Left kidney (tissue), 8 donors: ENCODE measurements at places on chromosomes 2 and 18. TPM values are rescaled to one million over a fixed set of nuclear protein-coding genes. Genes with fewer than 3 reads are reported as not detected.

DNA sequence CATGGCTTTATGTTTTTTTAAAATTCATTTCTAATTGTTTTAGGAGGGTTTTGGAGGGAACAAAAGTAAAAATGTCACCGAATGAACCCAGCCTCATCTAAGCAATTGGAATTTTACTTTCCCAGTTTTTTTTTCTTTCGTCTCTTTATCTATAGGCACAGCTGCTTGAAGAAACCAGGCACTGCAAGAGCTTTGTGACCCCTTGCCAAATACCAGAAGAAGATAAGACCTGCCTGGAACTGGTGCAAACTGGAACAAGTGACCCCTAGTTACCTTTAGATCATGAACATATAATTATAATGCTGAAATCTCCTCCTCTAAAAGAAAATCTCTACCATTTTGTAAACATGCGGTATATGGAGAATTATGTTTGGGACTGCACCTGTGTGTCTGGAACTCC, 100.9 kb downstream of the TSN start:
- DNase-seq, result no peak

- no peak for DNase-seq
These were observed 73.3 kb downstream of the RHBDD1 start for GRCh38 chr2:226909126-226909525.

The SAP130 gene
- polyA plus RNA-seq, result 31.8 TPM

DNA sequence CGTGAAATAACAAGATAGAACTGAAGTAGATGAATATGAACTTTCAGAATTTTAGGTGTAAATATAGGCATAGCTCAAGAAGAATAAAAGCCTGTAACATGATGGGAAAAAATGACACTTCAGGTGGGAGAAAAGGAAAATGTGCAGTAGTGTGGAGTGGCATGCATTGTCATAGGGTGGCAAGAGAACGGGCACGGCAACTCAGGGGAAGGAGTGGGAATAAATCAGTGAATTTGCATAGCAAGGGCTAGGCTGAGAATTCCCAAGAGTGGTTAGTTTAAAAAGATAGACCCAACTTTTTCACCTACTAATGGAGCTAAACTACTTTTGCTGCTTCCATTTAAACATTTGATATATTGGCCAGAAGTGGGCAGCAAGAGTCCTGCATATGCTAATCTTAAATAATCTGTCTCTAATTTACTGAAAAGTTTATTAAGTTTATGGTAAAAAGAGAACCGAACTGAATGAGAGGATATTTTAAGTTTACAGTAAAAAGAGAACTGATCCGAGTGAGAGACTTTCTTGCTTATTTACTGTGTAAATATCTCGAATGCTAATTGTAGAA, 228.1 kb downstream of the CTNNA2 start:
- no peak for DNase-seq

DNA sequence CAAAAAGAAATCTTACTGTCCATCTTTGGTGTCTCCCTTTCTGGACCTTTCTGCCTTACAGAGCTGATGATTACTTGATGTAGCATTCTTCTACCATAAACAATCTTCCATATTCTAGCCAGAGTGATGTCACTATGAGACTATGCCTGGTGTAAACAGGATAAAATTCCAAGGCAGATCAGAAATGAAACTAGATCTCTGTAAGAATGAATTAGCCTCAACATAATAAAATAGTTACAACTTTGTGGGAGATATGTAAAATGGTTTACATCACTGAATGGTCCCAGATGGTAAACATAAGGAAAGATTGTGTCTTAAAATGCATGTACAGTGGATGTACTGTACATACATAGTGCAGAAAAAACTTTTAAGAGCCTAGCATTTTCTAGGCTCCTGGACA, 112.3 kb upstream of the ZNF521 start:
- no peak for DNase-seq

The DSG4 gene
- not detected for polyA plus RNA-seq

DNA sequence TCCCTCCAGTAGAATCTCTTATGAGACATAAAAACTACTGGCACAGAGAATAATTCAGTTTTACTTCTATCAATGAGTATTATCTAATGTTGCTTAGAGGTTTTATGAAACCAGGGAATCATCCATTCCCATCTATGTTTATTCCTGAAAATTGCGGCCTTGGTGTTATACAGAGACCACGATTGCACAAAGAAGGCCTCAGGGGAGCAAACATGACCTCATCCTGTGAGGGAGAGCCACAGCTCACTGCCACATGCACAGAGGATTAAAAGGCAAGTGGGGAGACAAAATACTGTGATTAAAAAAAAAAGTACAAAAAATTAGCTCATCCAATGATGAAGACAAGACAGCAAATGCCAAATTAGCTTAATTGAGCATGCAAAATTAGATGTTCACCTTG, 111.8 kb upstream of the SLC35G4 start:
- DNase-seq, result no peak

The DSG3 gene
- not detected for polyA plus RNA-seq

DNA sequence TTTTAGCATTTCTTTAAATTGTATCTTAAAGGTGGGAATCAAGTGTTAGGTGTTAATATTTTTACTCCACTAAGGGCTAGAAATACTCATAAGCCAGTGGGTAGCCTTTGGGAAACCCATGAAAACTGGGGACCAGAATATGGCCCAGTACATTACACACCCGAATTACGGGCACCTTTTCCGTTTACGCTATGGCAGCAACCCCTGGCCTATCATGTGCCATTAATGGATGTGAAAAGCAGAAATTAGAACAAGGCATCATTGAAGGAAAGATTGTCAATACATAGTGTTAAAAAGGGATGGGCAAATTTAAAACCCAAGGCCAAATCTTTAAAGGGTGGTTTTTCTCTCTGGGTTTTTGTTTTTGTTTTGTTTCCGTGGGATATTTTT, 781 bp downstream of the FARP2 start:
- no peak for DNase-seq

GRCh38 chr2:147609301-147609700, 235.5 kb upstream of the ACVR2A start:
- DNase-seq, result no peak

GRCh38 chr18:58893388-58894099, 28.9 kb downstream of the ZNF532 start:
- no peak for DNase-seq

The CSRNP3 gene
- polyA plus RNA-seq, result 11.0 TPM

- DNase-seq, result no peak
These were observed 120.4 kb downstream of the L3MBTL4 start for GRCh38 chr18:6294148-6294784.

DNA sequence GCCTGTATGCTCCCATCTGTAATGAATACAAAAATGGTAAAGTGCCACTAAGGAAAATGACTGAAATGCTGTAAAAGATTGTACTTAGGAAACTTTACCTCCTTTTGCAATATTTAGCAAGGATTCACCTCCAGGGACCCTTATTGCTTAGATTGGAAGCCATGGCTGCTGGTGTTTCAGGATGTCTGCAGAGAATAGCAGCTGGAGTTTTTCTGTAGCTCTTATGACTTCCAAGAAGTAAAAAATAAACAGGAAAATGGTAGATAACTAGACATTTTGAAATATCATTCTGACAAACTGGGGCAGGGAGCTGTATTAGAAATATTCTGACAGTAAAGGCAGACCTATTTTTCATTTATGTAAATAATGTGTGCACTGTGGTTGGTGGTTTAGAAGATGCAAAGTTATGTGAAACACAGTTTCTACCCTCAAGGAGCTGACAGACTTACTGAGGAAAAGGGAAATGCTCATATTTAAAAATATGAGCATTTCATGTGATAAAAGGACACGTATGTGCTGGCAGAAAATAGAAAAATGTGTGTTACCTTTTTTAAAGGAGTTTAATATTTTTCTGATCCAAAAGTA, 224.9 kb upstream of the BOD1L2 start:
- DNase-seq, result no peak

DNA sequence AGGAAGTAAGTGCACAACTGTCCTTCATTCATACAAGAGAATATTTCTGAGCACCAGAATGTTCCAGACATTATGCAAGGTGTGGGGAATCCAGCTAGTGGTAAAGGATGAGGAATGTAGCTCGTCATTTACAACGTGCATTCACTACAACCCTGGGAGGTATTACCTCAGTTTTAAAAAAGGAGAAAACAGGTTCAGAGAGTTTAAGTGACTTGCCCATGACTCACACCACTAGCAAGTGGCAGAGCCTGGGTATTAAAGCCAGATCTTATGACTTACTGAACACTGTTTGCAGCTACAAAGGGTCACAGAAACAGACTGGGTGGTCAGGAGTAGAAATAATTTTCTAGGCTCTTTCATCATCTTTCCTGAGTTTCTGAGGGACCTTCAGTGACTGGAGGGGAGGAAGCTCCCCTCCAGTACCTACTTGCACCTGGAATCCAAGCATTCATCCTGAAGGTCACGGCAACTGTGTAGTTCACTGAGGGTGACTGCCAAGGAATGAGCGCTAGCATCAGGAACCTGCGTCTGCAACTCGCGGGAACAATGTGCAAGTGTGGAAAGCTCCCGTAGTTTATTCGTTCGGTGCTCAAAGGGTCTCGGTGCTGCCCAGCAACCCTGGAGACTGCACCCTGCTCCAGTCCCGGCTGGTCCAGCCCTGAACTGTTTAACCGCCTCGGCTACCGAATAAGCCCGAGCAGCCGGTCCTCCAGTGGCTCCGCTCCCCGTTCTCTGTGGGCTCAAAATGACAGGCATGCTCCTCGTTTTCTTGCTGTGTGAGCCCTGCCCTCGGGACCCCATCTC, 647 bp downstream of the CCDC121 start:
- DNase-seq, result no peak

The C1QL2 gene
- polyA plus RNA-seq, result not detected

The NEU2 gene
- polyA plus RNA-seq, result not detected

DNA sequence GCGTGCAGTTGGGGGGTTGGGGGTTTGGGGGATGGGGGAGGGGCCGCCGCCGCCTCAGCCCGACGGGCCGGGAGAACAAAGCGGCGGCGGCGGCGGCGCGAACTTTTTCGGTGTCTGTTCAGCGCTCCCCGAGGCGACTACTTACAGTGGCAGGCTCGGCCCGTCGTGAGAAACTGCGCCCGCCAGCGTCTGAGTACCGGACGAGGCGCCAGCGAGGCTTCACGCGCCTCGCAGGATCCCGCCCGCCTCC, 172 bp downstream of the PRKD3 start:
- peak; percentile 68 for DNase-seq

The DSC2 gene
- 48.3 TPM for polyA plus RNA-seq

The RNU2-63P gene
- polyA plus RNA-seq, result not detected

DNA sequence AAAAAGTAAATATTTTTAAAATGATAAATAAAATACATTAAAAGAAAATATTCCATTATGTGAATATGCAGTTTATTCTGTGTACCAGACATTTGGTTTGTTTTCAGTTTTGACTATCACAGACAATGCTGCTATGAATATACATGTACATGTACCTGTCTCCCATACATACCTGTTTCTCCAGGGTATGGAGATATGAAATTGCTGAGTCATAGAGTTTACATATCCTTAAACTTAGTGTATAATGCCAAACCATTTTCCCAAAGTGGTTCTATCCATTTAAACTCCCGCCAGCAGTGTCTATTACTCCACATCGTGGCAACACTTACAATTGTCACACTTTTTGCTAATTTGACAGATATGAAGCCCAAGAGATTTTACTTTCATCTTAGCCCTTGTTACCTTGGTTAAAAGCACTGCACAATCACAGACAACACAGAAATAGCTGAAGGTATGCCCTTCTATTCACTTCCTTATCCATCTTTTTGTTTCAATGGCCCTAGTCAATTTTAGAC, 56.3 kb downstream of the ZNF521 start:
- DNase-seq, result no peak

DNA sequence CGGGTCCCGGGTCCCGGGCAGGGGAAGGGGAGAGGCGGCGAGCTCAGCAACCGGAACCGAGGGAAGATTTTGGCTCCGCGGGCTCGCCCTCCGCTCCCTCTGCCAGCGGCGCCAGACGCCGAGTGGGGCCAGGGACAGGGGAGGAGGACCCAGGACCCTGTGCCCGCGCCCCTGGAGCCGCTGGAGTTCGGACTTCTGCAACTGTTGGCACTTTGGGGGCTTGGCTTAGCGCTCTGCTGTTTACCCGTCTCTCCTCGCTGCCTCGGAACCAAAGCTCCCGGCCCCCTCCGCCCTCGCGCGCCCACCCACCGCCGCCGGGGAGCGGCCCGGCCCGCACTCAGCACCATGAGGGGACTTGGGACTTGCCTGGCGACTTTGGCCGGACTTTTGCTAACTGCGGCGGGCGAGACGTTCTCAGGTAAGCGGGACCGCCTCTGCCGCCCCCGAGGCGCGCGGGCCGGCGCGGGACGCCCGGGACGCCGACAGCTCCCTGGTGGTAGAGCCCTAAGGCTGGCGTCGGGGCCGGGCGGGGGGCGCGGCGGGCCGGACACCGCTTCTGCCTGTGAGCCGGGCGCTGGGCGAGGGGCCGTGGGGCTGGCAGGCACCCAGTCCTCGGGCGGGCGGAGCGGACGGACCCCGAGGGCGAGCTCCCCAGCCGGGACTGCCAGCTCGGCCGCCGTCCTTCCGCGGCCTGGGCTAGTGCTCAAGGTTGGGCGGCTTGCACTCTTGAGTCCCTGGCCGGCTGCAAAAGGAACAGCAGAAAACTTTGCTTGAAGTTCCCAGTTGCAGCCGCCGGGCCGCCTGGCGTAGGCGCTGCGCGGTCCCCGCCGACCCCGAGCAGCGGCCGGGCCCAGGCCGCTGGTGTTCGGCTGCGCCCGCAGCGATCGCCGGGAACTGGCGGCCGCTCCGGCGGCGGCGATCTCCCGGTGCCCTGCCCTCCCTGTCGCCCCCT, 634 bp downstream of the PTPRM start:
- peak; percentile 55 for DNase-seq

DNA sequence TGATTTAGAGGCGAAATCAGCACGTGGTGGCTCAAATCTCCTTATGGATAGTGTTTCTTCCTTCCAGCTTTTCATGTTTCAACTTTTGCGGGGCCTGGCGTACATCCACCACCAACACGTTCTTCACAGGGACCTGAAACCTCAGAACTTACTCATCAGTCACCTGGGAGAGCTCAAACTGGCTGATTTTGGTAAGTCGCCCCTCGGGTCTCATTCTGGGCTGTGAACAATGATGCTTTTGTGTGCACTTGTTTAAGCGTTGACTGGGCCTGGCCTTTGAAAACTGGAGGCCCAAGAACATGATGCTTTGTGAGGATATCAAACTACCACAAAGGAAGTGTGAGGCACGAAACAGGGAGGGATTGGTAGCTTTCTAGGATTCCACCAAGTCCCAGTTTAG, 27.4 kb downstream of the CDK15 start:
- no peak for DNase-seq

DNA sequence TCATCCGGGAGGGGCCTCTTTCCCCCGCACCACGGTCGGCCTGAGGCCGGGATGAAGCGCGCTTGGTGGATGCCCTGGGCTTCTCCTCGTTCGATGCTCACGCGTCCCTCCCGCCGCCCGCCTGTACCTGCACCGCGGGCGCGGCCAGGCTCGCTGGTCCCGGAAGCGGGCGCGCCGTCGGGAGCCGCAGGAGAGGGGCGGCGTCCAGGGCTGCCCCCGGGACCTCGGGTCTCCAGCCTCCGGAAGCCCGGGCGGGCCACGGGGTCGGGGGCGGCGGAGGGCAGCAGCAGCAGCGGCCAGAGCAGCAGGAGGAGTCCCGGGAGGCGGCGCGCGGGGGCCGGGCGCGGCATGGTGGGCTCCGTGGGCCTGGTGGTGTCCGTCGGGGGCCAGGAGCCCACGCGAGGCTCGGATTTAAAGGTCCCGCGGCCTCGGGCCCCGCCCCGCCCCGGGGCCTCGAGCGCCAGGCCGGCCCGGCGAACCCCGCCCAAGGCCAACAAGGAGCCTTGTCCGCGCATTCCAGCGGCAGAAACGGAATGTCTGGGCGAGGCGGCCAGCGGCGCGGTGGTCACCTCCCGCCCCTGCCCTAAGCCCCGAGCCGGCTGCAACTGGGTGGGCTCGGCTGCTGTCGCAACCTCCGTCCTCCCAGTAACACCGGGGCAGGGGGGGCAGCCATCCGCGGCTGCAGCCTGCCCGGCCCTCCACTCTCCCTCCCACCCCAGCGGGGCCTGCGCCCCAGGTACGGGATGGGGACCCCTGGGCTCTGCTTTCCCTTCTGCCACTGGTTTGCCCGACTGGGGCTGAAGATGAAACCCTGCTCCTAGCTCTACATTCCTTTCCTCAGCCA, at the start of gene MATN3:
TSS of gene MATN3 (minus strand) at position 387 of the 844 bp plus-strand sequence. CDS start at position 350, 37 bp downstream.
- no peak for DNase-seq
